Activated T-helper 1 cell treated with Interleukin-2 at 50 U/mL for 16 hours (primary cell): ENCODE measurements at places on chromosomes 4 and X.

- DNase-seq: no peak
Measured at GRCh38 chr4:39525822-39526690, 1.2 kb downstream of the UGDH start.

- DNase-seq: no peak
Measured at GRCh38 chr4:185219551-185220344, 10.3 kb downstream of the SNX25 start.

DNA sequence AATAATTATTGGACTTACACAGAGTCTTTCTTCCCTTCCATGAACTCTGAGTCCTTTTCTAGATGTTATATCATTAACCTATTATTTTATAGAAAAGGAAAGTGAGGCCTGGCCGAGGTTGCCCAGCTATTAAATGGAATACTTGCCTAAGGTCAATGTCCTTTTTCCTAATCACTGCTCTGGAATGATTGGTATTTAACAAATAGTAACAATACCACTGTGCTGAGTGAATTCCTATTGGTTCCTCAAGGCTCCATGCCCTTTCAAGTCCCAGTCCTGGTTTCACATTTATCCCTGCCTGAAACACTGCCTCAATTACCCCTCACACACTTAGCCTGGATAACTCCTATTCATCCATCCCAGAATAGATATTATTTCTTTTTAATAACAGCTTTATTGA is 6.2 kb downstream of the TCEAL9 start:
- no peak for DNase-seq

DNA sequence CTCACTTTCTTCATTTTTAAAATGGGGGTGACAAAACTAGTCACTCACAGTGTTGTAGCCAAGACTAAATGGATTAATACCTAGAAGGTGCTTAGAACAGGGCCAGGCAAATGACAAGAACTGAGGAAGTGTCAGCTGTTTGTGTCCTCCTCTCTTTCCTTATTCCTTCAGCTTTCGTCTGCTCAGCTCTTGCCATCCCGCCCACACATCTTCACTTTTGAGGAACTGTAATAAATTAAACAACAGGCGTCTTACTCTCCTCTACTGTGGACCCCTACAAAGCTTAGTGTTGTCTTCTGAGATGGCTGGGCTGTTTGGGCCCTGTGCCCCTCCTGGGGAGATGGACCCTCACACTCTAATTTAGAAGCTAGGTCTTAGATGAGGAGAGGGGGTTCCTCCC is 2.7 kb downstream of the HPSE start:
- DNase-seq: no peak

DNA sequence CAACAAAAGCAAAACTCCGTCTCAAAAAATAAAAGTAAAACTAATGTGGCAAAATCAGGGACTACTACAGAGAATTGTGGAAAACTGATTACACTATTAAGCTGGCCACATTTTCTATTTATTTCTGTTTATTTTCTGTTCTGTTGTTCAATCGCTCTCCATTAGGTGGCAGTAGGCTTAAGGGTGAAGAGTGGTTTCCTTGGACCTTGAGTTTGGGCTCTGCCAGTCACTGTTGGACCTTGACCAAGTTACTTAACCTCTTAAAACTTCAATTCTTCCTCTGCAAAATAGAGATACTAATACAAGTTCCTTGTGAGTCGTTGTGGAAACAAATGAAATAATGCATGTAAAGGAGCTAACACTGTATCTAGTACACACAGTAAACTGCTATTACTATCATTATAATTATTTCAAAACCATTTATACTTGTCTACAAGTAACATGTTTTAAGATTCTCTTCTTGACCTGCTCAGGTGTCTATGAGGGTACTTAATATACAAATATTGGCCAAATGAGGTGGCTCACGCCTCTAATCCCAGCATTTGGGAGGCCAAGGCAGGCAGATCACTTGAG is 15.2 kb downstream of the HSD17B11 start:
- DNase-seq: no peak

- no peak for DNase-seq
Measured at GRCh38 chr4:112386071-112386470, 88.9 kb downstream of the ALPK1 start.

DNA sequence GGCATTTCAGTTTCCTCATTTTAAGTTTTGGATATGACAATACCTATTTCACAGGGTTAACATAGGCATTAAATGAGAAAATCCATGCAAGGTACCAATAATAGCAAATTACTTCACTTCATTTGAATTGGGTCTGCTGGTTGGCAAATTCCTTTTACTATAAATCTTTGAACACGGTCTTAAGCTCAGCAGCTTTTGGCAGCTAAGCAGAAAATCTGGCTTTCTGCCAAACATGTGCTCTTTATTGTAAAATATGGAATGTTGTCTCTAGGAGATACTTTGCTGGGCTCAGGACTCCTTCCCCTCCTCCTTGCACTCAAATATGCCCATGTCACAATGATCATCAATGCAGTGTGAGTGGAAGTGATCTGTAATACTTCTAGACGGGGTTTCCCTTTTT is 16.8 kb upstream of the DMP1 start:
- no peak for DNase-seq

- no peak for DNase-seq
Measured at GRCh38 chrX:153443476-153444332, 2.2 kb downstream of the TREX2 start.

GRCh38 chr4:125315576-125316400 is 1.0 kb downstream of the FAT4 start:
- DNase-seq: no peak

DNA sequence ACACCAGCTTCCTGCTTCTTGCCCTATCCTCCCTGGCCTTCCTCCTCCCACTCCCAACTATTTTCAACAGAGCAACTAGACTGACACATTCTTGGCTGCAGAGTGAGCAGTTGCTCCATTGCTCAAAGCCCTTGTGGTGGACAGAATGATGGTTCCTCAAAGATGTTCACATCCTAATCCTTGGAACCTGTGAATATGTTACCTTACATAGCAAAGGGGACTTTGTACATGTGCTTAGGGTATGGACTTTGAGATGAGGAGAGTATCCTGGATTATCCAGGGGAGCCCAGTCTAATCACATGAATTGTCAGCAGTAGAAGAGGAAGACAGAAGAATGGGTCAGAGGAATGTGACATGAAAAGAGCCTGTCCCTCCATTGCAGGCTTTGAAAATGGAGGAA is 24.9 kb upstream of the HOPX start:
- DNase-seq: no peak

DNA sequence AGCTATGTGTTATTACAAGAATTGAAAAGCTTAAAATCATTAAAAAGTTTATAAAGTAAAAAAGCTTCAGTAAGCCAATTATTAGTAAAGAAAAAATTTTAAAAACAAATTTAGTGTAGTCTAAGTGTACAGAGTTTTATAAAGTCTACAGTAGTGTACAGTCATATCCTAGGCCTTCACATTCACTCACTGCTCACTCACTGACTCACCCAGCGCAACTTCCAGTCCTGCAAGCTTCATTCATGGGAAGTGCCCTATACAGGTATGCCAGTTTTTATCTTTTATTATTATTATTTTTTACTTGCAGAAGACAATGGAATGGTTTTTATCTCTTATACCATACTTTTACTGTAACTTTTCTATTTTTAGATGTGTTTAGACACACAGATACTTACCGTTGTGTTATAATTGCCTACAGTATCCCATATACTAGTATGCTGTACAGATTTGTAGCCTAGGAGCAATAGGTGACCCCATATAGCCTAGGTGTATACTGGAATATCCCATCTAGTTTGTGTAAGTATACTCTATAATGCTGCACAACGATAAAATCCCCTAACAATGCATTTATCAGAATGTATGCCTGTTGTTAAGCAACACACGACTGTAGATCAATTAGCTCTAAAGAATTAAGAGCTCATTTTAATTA is 230.7 kb downstream of the DCLK2 start:
- no peak for DNase-seq

DNA sequence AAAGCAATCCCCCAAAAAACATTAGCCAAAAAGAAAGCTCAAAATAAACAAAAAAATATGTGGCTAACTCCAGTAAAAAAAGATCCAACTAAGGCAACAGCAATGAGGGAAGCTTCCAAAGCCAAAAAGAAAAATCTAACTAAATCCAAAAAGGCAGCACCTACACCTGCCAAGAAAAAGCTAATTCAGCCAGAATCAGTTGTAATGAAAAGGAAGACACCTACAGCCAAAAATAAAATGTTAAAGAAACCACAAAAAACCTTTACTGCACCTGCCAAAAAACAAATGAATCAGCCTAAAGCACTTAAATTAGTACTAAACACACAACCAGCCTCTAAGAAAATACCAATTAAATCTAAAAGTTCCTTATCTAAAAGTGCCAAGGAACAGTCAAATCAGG is 37.2 kb upstream of the CABS1 start:
- no peak for DNase-seq

DNA sequence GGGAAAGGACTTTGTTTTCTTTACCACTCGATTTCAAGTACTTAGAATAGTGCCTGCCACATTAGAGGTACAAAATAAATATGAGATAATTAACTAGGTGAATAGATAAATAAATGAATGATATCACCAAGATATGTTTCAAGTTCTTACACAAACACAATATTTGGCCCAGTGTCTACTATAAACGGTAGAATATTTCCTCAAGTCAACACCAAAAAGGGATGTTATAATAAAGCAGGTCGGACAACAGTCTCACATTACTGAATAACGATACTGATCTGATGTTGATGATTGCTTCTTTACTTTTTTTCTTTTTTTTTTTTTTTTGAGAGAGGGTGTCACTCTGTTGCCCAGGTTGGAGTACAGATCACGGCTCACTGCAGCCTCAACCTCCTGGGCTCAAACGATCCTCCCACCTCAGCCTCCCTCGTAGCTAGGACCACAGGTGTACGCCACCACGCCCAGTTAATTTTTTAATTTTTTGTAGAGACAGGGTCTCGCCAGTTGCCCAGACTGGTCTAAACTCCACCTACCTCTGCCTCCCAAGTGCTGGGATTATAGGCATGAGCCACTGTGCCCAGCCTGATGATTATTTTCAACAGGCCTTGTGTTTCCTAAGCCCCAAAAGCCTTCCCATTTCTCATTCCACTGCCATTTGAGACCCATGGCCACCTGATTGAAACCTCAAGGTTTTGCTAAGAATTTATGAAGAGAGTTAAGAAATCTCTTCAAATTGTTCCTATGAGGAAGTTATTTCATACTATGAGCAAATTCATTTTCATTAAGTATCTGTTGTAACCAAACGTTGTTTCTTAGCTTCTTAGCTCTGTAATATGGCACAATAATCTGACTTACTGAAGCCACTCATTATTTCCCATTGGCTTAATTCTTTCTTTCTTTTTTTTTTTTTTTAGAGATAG is 2.3 kb downstream of the MANBA start:
- DNase-seq: no peak

DNA sequence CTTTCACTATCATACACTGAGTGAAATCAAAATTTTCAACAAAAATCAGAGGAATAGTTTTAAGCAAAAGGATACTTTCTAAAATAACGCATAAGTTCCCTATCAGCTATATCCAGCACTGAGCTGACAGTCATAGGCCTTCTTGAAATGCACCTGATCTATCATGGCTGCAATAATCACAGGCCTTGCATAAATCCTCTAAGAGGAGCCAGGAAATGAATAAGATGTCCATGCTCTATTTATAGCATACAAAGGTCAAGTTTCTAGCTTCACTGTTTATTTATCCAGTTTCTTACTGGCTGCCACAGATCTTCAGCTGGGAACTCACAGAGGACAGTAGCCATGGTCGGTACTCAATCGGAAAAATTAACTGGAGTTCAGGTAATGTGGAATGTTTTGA is 235.9 kb upstream of the DMD start:
- DNase-seq: no peak

DNA sequence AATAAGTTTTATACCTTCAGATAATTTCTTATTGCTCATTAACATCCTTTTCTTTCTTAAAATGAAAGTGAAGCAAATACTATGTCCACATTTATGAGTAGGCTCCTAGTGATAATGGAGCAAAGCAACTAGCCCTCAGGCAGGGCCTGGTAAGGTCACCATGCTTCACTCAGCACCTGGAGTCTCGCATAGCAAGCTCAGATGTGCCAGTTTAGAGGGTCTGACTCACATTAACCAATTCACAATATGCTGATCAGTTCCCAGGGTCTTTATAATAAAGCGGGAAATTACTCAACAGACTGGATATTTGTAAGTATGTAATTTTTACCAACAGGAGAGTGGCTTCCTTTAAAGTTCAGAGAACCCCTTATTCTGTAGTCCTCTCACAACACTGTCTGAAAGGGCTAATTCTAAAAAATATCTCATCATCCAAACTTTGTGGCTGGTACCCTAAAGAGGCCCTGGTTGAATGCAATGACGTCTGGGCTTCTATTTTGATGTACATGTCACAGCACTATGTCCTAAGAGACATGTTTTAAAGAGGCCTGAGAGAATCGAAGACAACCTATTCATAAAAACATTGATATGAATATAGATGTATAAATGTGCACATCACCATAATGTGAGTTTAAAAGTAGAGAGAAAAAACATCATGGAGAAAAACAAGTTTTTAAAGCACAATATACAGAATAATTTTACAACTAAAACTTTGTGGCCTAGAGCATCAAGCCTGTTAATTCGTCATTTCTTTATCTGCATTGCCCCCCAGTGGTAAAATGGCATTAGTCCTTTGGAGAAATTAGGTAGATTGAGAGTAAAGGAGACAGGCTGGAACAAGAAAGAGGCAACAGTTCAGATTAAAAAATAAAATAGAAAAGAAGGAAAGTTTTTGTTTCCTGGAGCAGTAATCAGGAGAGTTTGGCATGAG is 44.3 kb downstream of the IL21 start:
- DNase-seq: no peak

DNA sequence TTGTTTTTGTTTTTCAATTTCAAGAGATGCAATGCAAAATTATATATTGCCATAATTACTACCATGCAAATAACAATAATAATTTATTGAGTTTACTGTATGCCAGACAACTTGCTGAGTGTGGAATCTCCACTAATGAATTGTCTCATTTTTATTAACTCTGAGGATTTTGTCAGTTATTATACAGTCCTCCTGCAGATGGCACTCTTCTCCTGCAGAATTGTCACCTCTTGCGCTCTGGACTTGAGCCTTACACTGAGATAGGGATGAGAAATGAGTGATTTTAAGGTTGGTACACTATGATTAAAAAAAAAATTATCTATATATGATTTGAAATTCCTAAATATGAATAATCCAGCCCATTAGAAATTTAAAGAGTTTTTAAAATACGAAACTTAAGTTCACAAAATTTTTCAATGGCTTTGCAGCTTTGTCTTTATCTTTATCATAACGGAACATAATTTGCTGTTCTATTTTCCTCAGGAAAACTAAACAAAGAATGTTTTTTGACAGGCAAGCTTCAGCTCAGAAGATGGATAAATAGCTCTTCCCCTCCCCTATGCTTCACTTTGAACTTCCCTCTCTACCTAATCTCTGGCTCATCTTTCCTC is 12.7 kb upstream of the PAQR3 start:
- DNase-seq: no peak

DNA sequence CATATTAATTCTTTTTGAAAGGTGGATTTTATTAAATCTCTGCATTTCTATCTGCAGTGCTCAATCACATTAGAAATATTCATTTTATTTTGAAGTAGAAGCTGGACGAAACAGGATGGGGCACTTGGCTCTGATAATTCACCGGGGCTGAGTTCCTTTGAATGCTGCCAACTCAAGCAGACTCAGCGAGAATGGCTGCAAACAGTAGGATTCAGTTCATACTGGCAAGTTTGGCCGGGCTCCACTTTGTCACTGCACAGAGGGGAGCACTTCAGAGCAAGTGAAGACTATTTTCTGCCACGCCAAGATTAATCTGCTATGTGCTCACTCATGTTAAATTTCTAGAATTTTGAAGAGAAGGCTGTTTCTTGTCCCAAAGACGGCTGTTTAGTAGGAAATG is 30.7 kb upstream of the KLHL8 start:
- DNase-seq: no peak
